H54 (cell line): ENCODE measurements at places on chromosomes 5 and 9.

GRCh38 chr9:120344230-120344629 is 235.7 kb downstream of the CDK5RAP2 start:
- DNase-seq: peak; percentile 88

DNA sequence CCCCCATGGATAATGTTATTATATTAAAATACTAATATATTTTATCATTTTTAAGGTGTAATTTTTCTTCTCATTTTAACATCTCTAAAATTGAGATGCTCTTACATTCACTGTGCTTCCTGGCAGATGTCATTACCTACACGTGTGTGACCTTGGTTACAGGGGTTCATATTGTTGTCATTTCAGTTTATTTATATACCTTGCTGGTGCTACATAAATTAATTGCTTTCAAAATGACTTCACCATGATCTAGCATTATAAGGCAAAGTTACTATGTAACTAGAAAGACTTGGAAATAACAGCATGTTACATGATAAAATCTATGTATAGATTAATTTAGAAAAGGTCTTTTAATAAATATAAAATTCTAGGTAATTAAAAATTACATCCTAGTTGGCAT is 60.9 kb downstream of the ARHGEF28 start:
- DNase-seq: no peak

DNA sequence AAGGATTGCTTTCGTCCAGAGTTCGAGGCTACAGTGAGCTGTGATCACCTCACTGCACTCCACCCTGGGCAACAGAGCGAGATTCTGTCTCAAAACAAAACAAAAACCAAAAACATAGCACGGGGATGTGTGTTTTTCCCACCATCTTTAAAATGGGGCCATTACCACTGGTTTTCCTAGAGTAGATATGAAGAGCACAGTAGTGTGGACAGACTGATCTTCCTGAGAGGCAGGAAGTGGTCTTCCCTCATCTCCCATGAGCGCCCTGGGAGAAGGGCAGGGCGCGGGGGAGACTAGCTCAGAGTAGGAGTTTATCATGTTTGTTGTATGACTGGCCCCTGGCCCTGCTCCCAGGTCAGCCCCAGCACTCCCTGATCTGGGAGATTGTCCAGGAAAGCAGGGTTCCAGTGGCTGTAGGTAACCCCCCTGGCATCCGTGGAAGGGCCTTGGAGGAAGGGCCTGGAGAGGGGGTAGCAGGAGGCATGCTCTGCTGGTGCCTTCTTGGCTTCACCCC is 2.3 kb downstream of the SUSD3 start:
- peak; percentile 85 for DNase-seq

- no peak for DNase-seq
Measured at GRCh38 chr5:99045871-99046270, 117.1 kb upstream of the CHD1 start.

GRCh38 chr5:147453875-147454814 is 55.7 kb downstream of the DPYSL3 start:
- DNase-seq: peak; percentile 76

GRCh38 chr5:179259731-179260323 is 85.4 kb downstream of the ADAMTS2 start:
- no peak for DNase-seq

- DNase-seq: no peak
Measured at GRCh38 chr5:41736641-41737040, 133.6 kb downstream of the OXCT1 start.

GRCh38 chr5:337563-338130 is 16.1 kb downstream of the AHRR start:
- peak; percentile 58 for DNase-seq

DNA sequence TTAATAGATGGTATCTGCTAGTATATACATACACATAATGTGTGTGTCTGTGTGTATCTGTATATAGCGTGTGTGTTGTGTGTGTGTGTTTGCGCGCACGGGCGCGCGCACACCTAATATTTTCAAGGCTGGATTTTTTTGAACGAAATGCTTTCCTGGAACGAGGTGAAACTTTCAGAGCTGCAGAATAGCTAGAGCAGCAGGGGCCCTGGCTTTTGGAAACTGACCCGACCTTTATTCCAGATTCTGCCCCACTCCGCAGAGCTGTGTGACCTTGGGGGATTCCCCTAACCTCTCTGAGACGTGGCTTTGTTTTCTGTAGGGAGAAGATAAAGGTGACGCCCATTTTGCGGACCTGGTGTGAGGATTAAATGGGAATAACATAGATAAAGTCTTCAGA is 757 bp downstream of the FXN start:
- DNase-seq: no peak

GRCh38 chr5:142713121-142713706 is 27.3 kb upstream of the FGF1 start:
- peak; percentile 68 for DNase-seq

DNA sequence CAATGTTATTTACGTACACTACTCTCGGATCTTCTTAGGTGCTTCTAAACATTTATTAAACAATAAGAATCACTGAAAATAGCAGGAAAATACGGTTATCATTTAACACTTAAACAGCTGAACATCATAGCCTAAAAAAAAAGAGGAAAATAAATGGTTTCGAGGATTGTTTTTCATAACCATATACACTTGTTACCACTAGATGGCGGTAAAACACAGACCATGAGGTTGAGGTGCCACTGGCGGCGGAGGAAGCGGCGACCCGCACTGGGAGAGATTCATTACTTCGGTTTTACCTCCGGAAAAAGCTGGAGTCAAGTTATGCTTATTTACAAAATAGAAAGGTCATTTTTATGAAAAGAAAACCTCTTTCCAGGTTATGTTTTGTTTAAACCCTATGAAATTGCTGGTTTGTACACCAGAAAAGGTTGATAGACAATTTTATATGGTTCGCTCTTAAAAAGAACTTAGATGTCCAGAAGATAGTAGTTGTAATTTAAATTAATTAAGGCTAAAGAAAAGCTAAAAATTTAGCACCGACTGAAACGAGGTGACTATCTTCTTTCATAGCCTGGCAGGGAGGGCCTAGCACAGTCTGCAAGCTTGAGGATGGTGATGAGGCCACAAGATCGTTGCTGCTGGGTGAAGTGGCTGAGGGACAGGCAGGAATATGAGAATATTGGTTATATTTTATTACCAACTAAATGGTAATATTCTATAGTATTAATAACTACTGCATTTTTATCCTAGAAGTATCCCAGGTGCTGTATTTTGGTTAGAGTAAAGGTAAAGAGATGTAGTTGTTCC is 605.7 kb downstream of the RAB3C start:
- DNase-seq: peak; percentile 15

DNA sequence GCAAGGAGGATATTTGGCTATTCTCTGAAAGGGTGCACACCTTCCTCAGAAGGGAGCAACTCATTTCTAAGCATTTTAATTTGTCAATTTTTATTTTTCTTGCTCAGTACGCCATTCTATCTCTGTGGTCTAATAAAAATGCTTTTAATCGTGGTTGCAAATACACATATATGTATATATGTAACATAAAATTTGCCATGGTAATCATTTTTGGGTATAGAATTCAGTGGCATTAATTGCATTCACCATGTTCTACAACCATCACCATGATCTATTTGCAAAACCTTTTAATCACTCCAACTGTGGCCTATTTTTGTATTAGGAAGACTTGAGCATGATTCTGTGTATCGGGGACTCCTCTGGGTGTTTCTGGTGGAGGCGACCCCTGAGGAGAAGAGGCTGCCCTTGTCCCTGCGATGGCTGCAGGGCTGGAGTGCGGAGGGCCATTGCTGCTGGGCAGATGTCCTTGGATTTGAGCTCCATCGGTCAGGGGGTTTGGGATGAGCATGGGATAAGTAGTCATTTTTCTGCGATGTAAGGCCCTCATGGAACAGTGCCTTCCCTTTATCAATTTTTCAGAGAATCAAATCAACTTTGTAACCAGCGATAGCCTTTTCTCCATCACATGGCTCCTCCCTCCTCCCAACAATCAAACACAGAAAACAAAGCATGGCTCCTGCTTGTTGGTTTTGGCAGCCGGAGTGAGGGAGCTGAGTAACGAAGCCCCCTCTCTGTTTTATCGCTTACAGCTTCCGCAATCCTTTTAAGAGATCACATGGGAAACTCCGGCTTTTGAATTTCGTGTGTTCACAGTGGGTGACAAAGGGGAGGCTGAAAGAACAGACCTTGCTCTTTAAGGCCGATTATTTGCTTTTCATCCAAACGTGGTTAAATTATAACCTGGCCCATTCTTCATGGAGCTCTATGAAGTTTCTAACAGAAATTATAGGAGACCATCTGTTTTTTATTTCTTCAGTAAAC is 187.3 kb downstream of the TENT4A start:
- no peak for DNase-seq

GRCh38 chr5:134608555-134608954 is 24.1 kb downstream of the SAR1B start:
- no peak for DNase-seq

GRCh38 chr9:91856419-91856818 is 93.6 kb downstream of the ROR2 start:
- DNase-seq: no peak

DNA sequence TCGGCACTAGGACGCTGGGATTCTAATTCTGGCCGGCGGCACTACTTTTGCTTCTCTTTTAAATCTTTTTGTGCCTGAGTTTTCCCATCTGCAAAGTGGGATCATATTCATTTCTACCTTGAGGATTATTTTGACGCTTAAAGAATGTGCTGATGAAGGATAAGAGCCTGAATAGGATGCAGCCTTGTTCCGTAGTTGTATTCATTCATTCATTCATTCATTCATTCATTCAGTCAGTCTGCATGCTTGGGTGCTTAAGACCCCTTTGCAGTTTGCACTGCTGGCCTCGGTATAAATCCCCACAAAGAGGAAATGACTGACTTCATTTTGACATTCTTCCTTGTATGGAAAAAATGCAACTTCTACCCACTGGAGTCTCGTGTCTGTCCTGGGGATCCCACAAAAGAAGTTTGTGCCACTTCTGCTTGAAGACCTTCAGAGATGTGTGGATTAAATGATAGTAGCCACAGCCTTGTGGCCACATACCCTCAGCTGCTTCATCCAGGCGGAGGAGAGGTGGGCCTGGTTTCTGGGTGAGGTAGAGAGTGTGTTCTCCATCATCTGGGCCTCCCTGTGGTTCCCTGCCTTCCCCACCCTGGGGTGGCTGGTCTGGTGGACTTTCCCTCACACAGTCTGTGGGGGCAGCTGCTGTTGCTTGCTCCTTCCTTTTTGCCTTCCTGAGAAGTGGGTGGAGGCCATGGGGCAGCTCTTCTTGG is 62.6 kb downstream of the PPARGC1B start:
- no peak for DNase-seq

GRCh38 chr9:126550891-126551351 is 62.8 kb upstream of the LMX1B start:
- DNase-seq: no peak

GRCh38 chr5:137710086-137710485 is 25.8 kb downstream of the KLHL3 start:
- DNase-seq: no peak

DNA sequence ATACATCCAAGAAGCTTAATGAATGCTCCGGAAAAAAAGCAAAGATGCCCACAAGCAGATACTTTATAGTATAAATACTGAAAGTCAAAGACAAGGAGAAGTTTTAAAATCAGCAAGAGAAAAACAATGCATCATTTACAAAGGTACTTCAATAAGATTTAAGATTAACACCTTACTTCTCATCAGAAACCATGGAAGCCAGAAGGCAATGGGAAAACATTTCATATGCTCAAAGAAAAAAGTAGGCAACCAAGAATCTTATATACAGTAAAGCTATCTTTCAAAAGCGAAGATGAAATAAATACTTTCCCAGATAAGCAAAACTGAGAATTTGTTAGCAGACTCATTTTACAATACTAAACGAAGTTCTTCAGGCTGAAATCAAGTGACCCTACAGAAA is 51.1 kb downstream of the ABHD17B start:
- DNase-seq: no peak

GRCh38 chr5:128254789-128255188 is 171.2 kb downstream of the SLC12A2 start:
- no peak for DNase-seq
